ENCODE measurements at places on chromosomes 4 and X.
A peak's percentile ranks its signal among the peaks of the same experiment; 100 is the strongest.

DNA sequence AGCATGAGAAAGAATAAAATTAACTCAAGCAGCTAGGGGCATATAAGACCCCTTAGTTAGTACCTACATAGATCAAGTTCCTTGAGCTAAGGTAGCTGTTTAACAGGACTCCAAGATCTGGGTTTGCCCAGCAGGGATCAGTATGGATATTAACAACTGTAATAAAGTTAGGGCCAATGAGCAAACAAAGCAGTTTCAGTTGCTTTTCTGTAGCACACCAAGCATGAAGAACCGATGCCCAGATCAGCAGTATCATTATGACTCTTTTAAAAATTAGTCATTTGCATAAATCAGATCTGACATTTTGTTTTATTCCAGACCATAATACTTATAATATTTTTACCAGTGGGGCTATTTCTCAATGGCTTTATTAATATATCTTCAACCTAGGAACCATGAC, 80.9 kb downstream of the C4orf33 start:
- no peak for DNase-seq

- DNase-seq, result no peak
Observed at GRCh38 chrX:65874765-65875164, 165.1 kb downstream of the VSIG4 start.

DNA sequence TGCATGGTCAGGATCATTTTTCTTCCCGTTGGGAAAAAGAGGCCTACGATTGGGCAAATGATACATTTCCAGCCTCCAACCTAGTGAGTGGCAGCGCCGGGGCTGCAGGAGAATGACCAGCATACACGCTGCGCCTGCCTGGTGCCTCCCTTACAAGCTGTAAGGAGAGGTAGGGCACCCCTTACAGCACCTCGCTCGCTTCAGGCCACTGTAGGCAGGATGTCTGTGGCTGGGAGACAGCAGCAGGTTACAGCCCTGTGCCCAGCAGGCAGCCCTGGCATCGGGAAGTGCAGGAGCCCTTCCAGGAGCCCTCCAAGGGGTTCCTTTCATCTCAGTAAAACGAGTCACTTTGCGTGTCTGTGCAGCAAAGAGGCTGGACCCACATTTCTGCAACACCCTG, 88.4 kb downstream of the EVC start:
- DNase-seq, result no peak

- DNase-seq, result no peak
Observed at GRCh38 chr4:142405695-142406498, 440.2 kb downstream of the INPP4B start.

DNA sequence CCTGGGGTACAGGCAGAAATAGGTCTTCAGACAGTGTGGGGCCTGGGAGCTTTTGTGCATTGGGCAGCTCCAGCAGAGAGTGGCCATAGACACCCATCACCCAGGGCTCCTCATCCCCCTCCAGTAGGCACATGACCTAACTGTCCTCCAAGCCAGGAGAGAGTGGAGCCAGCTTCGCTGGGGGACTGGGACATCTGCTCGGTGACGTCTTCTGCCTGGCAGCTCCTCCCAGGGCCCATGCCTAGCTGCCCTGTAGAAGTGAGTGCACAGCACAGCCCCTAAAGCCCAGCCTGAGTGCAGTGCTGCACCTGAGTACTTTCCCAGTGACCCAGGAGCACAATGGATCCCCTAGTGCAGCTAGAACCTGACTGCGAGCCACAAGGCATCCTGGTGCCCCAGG, 279.7 kb upstream of the SLC7A11 start:
- DNase-seq, result no peak

DNA sequence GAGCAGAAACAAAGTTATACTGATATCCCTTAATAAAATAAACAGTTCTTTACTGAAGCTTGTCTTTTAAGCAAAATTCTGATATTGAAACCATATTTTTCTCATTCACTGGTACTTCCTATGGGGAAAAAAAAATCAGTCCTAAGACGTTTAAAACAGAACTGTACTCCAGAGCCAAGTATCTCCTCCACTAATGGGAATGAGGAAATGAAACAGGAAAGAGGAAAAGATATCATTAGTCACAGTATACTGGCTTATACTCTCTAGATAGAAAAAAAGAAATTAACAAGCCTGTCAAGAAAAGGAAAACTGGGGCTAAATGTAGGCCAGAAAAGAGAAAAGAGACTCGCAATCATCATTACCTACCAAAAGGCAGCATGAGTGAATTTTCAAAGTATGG, 252.7 kb downstream of the CENPC start:
- DNase-seq, result no peak

GRCh38 chr4:99205153-99205979, 13.7 kb downstream of the ADH6 start:
- DNase-seq, result no peak

DNA sequence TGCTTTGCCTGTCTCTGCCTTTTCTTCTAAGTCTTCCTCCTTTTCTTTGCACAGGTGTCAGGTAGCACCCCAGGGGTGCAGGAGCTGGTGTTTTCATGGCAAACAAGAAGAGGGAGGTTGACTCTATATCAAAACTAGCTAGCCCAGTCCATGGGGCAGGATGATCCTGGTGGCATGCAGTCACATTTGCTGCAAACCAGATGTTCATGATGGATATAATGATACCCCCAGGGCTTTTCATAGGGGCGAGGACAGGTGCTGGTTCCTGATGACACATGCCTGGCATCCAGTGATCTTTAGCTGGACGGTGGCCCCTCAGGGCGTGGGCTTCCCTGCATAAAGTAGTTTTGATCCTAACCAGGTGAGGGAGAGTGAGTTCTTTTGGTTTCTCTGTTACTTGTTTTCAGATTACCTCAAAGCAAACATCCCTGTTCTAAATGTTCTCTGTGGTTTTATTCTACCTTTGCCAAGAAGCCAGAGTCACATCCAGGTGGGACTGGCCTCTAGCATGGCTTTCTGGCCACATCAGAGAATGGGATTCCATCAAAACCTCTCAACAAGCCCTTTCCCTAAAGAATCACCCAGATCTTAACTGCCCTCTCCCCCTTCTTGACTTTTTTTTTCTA, 11.2 kb upstream of the UBA6 start:
- no peak for DNase-seq

DNA sequence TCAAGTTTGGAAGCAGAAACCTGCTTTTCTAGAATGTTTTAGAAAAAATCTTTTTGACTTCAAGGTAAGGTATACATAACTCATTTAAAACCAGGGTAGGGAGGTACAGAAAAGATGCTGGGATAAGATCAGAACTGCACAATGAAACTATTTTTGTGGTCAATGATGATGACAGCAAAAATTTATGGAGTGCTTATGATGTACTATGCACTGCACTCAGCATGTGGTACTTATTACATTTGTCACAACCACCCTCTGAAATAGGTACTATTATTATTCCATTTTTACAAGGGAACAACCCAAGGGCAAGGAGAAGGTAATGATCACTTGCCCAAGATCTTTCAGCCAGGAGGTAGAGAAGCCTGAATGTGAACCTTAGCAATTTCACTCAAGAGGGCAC, 8.0 kb downstream of the GPM6B start:
- no peak for DNase-seq

GRCh38 chr4:186920992-186921391, 197.3 kb upstream of the FAT1 start:
- no peak for DNase-seq

- no peak for DNase-seq
Observed at GRCh38 chr4:145618210-145618931, 814 bp upstream of the MMAA start.

DNA sequence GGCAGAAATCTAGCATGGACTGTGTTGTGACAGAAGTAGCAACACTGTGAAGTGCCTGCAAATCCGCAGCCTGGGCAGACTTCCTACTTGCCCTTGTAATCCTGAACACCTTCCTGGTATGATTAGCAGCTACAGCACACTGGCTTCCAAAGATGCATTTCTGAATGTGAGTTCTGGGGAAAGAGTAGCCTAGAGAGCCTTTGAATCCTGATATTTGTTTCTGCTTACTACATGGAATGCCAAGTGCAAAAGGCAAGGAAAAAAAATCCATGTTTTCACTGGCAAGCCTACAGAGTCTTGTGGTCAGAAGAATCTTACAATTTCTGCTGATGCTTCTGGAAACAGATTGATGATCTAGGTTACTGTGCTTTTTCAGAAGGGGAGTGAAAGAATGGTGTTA, 223.7 kb downstream of the COL25A1 start:
- no peak for DNase-seq

- DNase-seq, result no peak
Observed at GRCh38 chr4:78355306-78355705, 196.3 kb upstream of the ANXA3 start.

DNA sequence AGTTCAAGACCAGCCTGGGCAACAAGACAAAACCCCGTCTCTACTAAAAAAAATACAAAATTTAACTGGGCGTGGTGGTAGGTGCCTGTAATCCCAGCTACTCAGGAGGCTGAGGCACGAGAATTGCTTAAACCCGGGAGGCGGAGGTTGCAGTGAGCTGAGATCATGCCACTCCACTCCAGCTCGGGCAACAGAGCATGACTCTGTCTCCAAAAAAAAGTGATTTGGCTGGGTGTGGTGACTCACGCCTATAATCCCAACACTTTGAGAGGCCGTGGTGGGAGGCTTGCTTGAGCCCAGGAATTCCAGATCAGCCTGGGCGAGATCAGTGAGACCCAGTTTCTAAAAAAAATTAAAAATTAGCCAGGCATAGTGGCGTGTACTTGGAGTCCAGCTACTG, 4.1 kb downstream of the OPHN1 start:
- DNase-seq, result no peak

DNA sequence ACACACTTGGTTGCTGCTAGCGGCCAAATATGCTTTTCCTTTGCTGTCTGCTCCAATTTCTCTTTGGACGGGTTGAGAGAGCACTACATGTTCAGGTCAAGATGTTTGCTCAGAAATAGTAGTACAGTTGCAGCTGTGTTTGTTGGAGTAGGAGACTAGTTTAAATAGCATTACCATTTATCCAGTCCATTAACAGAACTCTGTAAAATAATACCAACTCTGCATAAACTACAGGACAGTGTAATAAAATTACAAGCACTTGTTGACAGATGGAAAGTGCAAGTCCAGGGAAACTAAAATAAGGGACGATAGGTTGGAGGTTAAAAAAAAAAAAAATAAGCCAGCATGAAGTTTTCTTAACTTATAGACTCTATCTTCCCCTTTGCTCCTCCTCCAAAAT, 20.2 kb downstream of the SLIT2 start:
- DNase-seq, result no peak

GRCh38 chrX:49915361-49916222, 6.8 kb upstream of the CLCN5 start:
- DNase-seq, result peak; percentile 2

DNA sequence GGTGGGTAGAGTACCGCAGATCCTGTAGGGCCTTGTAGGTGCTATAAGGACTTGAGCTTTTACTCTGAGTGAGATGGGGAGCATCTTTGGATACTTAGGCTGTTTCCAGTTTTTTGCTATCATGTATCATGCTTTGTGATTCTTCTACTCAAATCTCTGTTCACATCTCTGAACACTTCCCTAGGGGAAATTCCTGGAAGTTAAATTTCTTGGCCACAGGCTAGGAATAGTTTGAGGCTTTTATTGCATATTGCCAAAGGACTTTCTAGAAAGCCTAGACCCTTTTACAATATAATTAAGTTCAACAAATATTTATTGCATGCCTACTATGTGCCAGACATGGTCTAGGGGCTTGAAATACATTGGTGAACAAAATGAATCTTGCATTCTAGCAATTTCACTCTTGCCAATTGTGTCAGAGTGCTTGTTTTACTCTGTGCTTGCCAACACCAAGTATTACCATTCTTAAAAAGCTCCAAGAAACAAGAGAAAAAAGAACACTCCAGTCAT, 4.1 kb upstream of the PGRMC1 start:
- no peak for DNase-seq

DNA sequence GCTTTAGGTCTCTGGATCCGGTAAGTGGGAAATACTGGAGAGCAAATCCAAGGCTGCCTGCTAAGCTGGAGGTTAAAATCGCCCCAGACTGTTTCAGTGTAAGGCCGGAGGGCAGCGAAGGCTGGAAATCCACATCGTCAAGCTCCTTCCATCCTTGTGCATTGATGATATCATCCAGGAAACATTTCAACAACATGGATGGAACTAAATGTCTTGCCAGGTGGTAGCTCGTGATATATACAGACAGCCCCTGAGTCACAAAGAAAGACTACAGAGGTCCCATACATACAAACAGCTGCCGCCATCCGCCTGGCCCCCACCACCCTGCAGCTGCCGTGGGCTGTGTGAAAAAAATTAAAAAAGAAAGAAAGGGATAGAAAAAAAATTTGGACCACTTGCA, 148.9 kb upstream of the RBPJ start:
- DNase-seq, result no peak

GRCh38 chrX:110414273-110414672, 55.6 kb downstream of the RTL9 start:
- DNase-seq, result no peak

All from KG1 (cell line).